ENCODE measurements at places on chromosomes 3 and 15.
A peak's percentile ranks its signal among the peaks of the same experiment; 100 is the strongest.

GRCh38 chr3:69178838-69179739 lies 56.7 kb upstream of the LMOD3 start:
- DNase-seq: no peak

DNA sequence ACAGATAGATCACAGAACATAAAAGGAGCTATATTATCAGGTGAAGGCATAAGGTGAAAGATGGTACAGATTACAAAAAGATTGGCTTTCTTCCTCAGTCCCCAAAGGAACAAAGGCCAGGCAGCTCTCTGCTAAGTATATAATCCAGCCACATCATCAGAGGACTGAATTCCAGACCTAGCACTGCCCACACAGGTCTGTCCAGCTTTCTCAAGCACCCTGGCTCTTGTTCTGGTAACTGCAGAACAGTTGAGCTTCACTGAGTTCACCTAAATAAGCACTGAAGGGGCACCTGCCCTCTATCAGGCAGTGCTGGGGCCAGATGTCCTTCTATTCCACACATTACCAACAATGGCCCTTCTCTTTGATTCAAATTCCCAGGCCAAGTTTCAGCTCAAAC lies 6.3 kb downstream of the DUOXA1 start:
- no peak for DNase-seq

DNA sequence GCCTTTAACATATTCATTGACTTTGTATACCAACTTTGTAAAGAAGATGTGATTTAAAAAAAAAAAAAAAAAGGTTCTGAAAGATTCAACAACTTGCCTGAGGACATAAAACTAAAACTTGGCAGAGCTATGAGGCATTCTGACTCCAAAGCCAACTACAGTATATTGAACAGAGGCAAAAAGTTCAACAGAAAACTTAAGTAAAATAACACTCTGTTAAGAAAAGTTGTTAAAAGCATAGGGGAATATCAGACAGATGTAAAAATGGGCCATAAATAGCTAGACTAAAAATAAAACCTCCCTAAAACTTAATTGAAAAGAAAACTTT lies 23.4 kb downstream of the GOLIM4 start:
- DNase-seq: no peak

- DNase-seq: no peak
Measured at GRCh38 chr15:28983432-28984311, 97.9 kb downstream of the APBA2 start.

DNA sequence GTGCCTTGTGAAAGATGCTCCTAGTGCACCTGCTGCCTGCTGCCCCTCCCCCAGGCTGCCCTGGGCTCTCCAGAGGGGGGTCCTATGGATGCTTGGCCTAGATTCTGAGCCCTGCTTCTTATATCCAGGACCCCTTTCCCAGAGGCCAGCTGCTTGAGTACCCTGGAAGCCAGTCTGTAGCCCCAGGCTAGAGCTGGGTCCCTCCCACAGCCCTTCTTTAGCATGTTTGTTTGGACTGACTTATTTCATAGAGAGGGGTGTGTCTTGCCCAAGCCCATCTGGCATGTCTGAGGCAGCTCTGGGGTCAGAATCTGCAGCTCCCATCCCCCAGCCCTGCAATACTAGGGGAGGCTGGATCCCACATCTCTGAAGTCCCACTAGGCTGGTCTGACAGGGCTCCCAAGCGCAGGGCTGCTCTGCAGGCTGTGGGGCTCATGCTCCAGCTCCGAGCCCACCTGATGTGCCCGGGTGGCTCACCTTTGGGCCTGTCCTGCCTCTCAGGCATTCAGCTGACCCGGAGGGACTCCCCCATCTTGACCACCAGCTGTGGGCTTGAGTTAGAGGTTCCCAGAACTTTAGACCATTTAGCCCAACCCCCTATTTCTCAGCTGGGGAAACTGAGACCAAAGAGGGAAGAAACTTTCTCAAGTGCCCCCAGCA lies 3.1 kb downstream of the CHRNB4 start:
- DNase-seq: no peak

DNA sequence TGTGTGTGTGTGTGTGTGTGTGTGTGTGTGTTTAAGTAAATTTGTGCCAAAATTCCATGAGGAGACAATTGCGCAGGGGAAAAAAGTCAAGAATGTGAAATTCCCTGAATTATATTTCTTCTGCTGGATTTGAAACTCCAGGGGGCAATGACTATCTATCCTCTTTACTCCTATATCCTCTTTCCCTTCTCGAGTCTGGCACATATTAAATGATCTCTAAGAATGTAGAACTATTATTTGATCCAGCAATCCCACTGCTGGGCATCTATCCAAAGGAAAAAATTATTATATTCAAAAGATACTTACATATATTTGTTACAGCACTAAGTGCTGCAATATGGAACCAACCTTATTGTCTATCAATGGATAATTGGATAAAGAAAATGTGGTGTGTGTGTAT lies 350.1 kb upstream of the ADAMTS9 start:
- DNase-seq: no peak

DNA sequence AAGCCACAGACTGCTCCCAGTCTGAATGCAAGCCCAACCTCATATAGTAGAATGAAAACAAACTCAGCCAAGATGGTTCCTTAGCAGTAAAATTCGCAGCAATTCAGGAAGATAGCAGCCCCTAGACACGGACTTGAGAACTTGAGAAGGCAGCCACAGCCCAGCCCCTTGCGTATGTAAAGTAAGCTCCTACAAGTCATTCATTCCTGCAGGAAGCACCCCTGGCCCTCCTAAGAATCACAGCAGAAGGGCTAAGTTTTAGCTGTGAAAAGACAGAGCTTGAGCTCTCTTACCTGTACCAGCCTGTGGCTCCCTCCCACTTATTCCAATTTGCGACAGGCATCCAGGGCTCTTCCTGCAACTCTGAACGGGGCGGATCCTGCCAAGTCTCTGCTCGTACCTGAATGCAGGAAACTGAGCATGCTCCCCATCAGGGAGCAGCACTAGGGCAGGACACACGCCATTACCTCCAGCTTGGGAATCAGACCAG lies 136.4 kb downstream of the MAGI1 start:
- DNase-seq: no peak

- no peak for DNase-seq
Measured at GRCh38 chr3:53845103-53845880, 927 bp downstream of the CHDH start.

DNA sequence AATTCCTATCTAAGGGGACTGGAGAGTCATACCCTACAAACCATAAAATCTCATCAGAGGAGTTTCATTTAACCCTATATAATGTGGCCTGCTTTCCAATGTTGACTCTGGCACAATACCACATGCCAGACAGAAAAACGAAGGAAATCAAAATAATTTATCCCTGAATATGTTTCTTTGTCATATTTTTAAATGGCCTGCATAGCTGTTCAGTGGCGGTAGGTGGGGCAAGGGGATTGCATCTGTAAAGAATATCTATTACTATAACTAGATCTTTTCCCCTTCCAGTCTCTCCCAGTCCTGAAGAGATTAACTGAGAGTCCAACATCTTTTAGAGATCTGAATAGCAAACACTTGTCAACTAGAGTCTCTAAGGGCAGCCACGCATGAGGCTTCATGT lies 278.1 kb upstream of the CTNNB1 start:
- DNase-seq: no peak

DNA sequence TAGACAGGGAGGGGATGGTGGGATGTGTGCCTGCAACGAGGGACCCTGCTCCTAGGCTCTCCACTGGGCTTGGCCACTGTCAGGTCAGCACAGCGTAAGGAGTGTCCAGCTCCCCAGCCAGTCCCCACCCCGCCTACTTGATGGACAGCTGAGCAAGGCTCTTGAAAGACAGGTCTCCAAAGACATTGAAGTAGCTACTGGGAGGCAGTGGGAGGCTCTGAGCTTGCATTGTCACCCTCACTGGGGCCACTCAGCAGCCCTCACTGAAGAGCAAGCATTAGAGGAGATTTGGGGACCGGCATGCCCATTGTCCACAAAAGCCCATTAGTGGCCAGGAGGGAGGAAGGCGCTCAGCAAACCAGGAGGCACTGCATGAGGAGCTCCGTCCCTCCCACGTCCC lies 146.5 kb downstream of the MEGF11 start:
- DNase-seq: no peak

DNA sequence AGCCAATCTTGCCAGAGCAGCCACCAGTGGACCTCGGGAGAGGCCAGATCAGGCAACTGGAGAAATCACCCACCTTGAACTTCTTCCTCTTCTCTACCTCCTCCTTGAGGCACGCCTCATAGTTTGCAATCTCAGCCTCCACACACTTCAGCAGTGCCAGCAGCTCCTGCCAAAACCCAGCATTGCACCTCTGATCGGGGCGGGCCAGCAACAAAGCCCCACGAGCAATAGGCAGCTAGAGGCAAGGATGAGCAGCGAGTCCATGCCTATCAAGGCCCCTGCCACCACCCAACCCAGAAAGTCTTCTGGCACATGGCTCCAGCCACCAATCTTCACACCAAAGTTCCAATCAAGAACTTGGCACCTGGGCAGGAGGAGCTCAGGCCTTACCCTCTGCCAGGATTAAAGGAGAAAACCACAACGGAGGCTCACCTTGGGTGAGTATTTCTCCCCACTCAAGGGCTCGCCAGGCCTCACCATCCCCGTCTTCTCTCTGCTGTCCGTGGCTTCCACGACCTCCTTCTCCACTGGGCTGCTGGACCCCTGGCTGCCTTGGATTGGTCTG lies 42.1 kb downstream of the SEMA3G start:
- DNase-seq: no peak

GRCh38 chr15:69515508-69515907 lies 62.9 kb downstream of the RPLP1 start:
- no peak for DNase-seq

DNA sequence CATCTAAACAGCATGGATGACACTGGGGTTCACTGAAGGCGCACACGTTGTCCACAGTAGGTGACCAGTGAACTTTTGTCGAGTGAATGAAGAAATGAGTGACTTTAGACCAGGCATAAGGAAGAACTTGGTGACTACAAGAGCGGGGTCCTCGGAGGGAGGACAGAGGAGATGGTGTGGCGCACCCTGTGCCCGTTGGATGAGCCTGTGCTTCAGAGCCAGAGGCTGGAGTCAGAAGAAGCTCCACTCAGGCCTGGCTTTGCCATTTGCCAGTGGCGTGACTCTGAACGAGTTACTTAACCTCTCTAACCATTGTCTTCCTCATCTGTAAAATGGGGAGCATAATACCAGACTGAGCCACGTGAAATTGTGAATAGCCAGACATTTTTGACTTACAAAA lies 42.2 kb downstream of the MUC4 start:
- DNase-seq: no peak

- DNase-seq: no peak
Measured at GRCh38 chr3:76107935-76108570, 322.7 kb upstream of the ZNF717 start.

DNA sequence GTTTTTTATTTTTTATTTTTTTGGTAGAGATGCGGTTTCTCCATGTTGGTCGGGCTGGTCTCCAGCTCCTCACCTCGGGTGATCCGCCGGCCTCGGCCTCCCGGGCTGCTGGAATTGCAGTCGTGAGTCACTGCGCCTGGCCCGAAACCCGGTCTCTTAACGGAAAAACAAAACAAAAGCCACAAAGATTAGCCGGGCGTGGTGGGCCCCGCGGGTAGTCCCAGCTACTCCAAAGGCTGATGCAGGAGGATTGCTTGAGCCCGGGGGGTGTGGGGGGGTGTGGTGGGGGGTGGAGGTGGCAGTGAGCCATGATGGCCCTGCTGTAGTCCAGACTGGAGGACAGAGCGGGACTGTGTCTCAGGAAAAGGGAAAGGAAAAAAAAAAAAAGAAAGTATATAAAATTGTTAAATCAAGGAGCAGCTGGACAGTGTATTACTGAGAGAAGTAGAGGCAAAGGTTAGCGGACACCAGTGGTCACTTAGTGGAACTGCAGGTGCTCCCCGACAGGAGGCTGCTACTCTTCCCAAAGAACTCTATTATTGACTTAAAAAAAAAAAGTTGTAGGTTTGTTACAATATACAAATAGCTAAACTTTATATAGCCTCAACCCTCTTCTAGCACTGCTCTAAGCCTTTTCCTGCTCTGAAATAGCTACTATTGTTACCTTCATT lies 30.3 kb upstream of the TUBGCP5 start:
- no peak for DNase-seq

GRCh38 chr15:92271179-92271578 lies 122.5 kb upstream of the ST8SIA2 start:
- DNase-seq: no peak

- peak; percentile 35 for DNase-seq
Measured at GRCh38 chr3:66483409-66483906, 17.4 kb downstream of the LRIG1 start.

GRCh38 chr15:56906766-56907165 lies 11.7 kb upstream of the TCF12 start:
- DNase-seq: no peak

DNA sequence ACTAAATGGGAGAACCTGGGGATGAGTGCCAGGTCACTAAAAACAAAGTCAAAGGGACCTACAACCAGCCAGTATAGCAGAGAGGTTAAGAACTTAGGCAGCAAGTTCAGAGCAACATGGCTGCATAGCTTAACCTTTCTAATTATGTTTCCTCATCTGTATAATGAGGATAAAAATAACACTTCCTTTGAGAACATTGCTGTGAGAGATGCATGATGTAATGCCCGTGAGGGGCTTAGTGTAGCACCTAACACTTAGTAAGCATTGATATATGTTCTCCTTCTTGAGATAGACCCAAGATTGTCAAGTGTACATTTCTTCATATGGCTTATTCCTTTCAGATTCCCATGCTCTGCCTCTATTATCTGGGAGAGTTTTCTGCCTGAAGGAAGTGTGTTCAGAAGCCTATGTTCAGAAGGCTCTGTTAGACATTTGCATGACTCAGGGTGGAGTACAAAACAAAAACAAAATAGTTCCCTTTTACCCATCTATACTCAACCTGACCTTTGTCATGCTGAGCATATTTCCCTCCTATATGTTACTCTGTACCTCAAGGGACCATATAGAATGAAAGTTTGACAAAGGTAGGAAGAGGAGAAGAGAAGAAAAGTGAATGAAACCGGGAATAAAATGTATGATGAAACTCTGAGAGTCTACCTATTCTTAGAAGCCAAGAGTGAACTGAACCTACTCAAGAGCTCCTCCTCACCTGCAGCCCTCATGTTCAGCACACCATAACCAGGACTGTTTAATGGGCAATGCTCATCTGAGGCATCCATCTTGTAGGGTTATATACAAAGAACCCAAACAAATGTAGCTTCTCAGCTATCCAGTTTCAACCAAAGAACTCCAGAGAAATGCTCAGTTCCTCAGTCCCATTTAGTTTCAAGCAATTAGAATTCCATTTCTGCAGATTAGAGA lies 70.7 kb upstream of the KCNMB2 start:
- no peak for DNase-seq

DNA sequence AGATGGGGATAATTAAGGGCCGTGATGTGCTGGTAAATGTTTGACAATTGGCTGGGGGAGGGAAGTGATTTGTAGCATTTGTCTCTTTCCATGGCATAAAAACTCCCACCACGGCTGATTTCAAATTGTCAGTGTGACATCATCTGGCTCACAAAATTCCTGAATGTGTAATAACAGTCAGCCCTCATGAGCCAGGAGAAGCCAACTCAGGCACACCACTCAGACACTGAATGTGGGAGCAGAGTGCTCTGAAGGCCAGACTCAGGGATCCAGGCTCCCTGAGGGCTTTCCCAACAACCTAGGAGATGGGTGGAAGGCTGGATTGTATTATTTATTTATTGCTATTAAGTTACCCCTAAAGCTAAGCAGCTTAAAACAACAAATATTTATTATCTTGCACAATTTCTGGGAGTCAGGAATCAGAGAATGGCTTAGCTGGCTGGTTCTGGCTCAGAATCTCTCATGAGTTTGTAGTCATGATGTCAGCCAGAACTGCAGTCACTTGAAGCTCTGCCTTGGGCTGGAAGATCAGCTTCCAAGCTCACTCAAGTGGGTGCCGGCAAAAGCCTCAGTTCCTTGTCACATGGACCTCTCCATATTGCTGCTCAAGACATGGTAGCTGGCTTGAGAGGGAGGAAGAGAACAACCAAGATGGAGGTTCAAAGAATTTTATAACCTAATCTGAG lies 6.5 kb upstream of the CPEB1 start:
- no peak for DNase-seq
